ENCODE measurements at places on chromosomes 11 and 22.

DNA sequence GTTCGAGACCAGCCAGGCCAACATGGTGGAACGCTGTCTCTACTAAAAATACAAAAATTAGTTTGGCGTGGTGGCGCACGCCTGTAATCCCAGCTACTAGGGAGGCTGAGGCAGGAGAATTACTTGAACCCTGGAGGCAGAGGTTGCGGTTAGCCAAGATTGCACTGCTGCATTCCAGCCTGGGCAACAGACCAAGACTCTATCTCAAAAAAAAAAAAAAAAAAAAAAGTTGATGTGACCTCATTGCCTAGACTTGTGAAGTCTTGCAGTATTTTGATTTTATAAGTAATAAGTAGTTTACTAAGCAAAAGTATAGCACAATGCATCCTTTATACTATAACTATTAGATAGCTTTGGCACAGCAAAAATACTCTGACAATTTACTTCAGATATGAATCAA is 9.9 kb upstream of the CUL5 start:
- DNase-seq: no peak

- no peak for DNase-seq
Observed at GRCh38 chr11:65423516-65424204, 1.1 kb downstream of the NEAT1 start.

GRCh38 chr11:64298966-64299846 is 952 bp upstream of the CATSPERZ start:
- DNase-seq: no peak

DNA sequence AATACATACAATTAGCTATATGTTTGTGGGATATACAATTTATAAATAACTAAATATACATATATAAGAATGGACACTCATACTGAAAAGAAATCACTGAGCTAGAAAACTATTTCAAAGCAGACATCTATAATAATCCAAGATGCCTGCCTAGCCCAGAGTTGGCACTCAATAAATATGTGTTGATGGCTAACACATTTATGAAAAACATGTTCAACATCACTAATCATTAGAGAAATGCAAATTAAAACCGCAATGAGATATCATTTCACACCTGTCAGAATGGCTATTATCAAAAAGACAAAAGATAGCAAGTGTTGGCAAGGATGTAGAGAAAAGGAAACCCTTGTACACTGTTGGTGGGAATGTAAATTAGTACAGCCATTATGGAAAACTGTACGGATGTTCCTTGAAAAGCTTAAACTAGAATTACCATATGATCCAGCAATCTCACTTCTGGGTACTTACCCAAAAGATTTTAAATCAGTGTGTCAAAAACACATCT is 29.8 kb downstream of the POU2AF1 start:
- DNase-seq: no peak

DNA sequence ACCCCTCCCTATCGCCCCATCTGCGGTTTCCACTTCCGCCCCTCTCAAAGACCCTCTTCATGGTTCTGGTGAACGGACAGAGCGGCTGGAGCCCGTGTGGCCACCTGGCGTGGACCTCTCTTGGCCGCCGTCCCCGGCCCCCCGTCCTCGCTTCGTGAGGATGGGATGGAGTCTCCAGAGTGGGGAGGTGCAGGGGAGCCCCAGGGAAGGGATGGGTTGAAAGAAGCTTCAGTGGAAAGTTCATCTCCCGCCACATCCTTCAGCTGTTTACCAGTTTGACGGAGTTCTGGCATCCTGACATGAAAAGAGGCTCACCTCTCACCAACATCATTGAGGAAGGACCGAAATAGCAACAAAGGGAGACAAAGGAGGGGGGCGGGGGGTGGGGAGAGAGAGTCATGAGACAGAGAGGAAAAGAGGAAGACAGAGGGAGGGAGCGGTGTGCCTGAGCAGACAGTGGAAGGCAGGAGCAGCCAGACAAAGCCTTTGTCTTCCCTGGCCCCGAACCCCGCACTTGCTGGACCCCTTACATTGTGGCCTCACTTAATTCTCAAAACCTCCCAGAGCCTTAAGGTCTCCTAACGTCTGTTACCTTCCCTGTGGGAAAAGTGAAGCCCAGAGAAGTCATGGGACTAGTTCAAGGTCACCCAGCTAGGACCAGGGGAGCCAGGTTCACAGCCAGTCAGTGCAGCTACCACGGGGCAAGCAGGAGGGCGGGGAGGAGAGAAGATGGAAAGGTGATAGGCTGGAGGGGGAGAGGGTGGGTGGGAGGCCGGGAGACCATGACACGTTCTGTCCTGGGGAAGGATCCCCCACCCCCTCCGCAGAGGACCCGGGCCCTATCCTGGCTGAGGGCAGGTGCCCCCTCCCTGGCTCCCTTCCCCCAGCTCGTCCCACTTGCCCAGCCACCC is 54.9 kb downstream of the CD6 start:
- peak; percentile 55 for DNase-seq

Measured in effector CD8-positive, alpha-beta T cell (primary cell).